Fibroblast of lung (primary cell): ENCODE measurements at places on chromosomes 2 and 18. TPM values are rescaled to one million over a fixed set of nuclear protein-coding genes. Genes with fewer than 3 reads are reported as not detected.

DNA sequence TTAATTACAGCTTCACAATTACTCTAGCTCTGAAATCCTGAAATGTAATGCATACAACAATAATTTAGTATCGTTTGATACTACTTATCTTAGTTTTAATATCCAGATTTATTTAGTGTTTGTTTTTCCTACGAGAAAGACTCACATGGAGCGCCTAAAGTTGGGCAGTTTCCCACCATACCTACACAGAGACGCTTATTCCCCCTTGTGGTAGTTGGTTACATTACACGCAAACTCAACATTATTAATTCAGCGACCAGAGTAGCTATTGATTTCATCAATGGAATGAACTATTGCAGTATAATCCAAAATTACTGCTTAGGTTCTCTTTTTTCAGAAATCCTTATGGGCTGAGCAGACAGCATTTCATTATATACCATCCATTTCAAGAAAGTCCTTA lies 164.0 kb upstream of the REG3G start:
- no peak overlapping the region for H3K27ac ChIP-seq
- H3K4me1 ChIP-seq = no peaks in the 10 kb centered on the region
- no peaks in the 10 kb centered on the region for H3K36me3 ChIP-seq
- DNase-seq = no peak
- no peaks in the 10 kb centered on the region for H3K27me3 ChIP-seq

KCNG2 gene
- total RNA-seq = 6.4 and 10.1 TPM in 2 replicates

GRCh38 chr2:239249776-239250175 lies 151.0 kb downstream of the HDAC4 start:
- no peaks in the 10 kb centered on the region for H3K36me3 ChIP-seq
- H3K4me3 ChIP-seq = peak overlapping the region; percentile 8
- H3K27ac ChIP-seq = peak overlapping the region; percentile 68
- H3K4me1 ChIP-seq = peaks cover 4% of the 10 kb centered on the region
- peak; percentile 89 for DNase-seq
- no peaks in the 10 kb centered on the region for H3K27me3 ChIP-seq

TDRD15 gene
- not detected in 2 replicates for total RNA-seq

GRCh38 chr2:120579916-120580685 lies 155.6 kb upstream of the GLI2 start:
- H3K27me3 ChIP-seq = peaks cover 23% of the 10 kb centered on the region
- DNase-seq = no peak
- H3K36me3 ChIP-seq = no peaks in the 10 kb centered on the region
- no peaks in the 10 kb centered on the region for H3K4me1 ChIP-seq

RESP18 gene
- total RNA-seq = not detected in 2 replicates

GRCh38 chr2:8996006-8996405 lies 7.5 kb downstream of the MBOAT2 start:
- H3K27me3 ChIP-seq = no peaks in the 10 kb centered on the region
- H3K4me3 ChIP-seq = no peak overlapping the region
- no peaks in the 10 kb centered on the region for H3K36me3 ChIP-seq

- no peak overlapping the region for H3K27ac ChIP-seq
- H3K36me3 ChIP-seq = no peaks in the 10 kb centered on the region
- no peak for DNase-seq
These were observed 53.5 kb downstream of the MGAT5 start for GRCh38 chr2:134307334-134307733.

DNA sequence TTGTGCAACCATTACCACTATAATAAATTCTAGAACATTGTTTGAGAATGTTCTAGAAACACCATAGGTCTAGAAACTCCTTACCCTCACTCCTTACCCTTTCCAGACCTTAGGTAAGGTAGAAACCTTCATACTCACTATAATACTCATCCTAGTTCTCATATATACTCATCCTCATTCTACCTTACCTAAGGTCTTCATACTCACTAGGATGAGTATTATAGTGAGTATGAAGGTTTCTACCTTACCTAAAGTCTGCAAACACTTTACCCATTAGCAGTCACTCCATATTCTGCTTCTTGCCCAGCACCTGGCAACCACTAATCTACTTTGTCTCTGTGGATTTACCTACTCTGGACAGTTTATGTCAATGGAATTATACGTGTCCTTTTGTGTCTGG lies 75.0 kb downstream of the TMEM185B start:
- no peak overlapping the region for H3K27ac ChIP-seq
- no peak overlapping the region for H3K4me3 ChIP-seq
- H3K36me3 ChIP-seq = no peaks in the 10 kb centered on the region
- H3K4me1 ChIP-seq = no peaks in the 10 kb centered on the region

GRCh38 chr2:127702395-127703009 lies 1.2 kb downstream of the SFT2D3 start:
- H3K27ac ChIP-seq = peak overlapping the region; percentile 72
- no peak for DNase-seq
- H3K36me3 ChIP-seq = no peaks in the 10 kb centered on the region

DNA sequence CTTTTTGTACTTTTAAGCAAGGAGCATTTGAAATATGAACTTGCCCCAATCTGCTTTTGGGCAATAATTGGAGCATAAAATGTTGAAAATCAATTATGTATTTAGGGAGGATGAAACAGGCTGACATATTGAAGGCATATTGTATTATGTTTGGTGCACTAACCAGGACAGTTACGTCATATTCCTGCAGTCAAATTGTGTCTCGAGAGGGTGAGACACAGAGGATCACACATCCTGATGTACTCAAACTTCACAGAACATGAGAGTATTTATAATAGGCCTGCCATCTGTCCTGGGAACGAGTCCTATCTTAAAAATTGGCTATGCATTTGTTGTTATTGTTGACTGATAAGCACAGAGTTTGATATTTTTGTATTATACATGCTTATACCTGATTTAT lies 44.7 kb downstream of the TANC1 start:
- no peaks in the 10 kb centered on the region for H3K27me3 ChIP-seq
- H3K4me3 ChIP-seq = no peak overlapping the region
- peaks cover 5% of the 10 kb centered on the region for H3K4me1 ChIP-seq
- no peaks in the 10 kb centered on the region for H3K36me3 ChIP-seq

DNA sequence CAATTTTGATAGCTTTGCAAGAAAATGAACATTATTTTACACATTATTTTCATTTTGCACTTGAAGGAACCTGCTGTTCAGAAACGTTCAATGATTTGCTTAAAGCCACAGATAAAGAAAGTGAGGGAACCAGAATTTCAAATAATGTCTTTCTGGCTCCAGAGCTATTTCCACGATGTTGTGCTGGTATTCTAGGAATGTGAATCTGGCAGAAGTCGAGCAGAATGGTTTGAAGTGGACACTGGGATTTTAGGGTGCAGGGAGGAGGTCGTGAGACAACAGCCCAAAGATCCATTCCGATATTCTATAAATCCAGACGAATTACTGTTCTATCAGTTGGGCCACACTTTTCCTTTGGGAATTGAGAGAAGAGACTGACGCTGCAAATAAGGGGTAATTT lies 2.2 kb downstream of the CCDC102B start:
- no peaks in the 10 kb centered on the region for H3K36me3 ChIP-seq
- no peak for DNase-seq
- H3K4me3 ChIP-seq = peak overlapping the region; percentile 67
- H3K4me1 ChIP-seq = peaks cover 22% of the 10 kb centered on the region
- no peaks in the 10 kb centered on the region for H3K27me3 ChIP-seq

GRCh38 chr2:75333646-75334045 lies 134.3 kb upstream of the TACR1 start:
- no peaks in the 10 kb centered on the region for H3K4me1 ChIP-seq
- peaks cover 3% of the 10 kb centered on the region for H3K27me3 ChIP-seq
- no peak for DNase-seq
- no peak overlapping the region for H3K4me3 ChIP-seq

- peaks cover 14% of the 10 kb centered on the region for H3K4me1 ChIP-seq
- peak overlapping the region; percentile 66 for H3K4me3 ChIP-seq
- H3K36me3 ChIP-seq = no peaks in the 10 kb centered on the region
- peak overlapping the region; percentile 78 for H3K27ac ChIP-seq
These were observed 1.4 kb upstream of the SH3RF3 start for GRCh38 chr2:109127556-109127955.

DNA sequence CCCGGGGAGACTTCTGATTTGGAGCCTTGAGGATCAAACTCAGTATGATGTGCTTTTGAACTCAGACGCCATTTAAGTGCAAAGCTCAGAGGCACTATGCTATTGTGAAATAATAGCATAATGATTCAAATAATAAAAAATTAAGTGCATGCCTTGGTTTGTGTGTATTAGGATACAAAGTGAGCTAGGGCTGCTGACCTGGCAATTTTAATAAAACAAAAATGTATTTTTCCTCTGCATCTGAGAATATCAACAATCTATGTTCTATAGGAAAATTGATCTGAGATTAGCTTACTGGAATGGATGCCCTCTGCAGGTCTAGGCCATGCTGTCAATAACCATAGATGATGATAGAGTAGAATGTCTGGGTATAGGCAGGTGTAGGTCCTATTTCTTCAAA lies 278.8 kb downstream of the DCDC2C start:
- H3K27me3 ChIP-seq = no peaks in the 10 kb centered on the region
- H3K4me3 ChIP-seq = no peak overlapping the region
- no peaks in the 10 kb centered on the region for H3K4me1 ChIP-seq
- H3K36me3 ChIP-seq = no peaks in the 10 kb centered on the region
- H3K27ac ChIP-seq = no peak overlapping the region

GRCh38 chr2:222159221-222159620 lies 139.6 kb downstream of the PAX3 start:
- no peaks in the 10 kb centered on the region for H3K4me1 ChIP-seq
- no peak overlapping the region for H3K4me3 ChIP-seq
- no peaks in the 10 kb centered on the region for H3K27me3 ChIP-seq
- H3K27ac ChIP-seq = no peak overlapping the region

DSEL gene
- 51.1 and 157 TPM in 2 replicates for total RNA-seq

DNA sequence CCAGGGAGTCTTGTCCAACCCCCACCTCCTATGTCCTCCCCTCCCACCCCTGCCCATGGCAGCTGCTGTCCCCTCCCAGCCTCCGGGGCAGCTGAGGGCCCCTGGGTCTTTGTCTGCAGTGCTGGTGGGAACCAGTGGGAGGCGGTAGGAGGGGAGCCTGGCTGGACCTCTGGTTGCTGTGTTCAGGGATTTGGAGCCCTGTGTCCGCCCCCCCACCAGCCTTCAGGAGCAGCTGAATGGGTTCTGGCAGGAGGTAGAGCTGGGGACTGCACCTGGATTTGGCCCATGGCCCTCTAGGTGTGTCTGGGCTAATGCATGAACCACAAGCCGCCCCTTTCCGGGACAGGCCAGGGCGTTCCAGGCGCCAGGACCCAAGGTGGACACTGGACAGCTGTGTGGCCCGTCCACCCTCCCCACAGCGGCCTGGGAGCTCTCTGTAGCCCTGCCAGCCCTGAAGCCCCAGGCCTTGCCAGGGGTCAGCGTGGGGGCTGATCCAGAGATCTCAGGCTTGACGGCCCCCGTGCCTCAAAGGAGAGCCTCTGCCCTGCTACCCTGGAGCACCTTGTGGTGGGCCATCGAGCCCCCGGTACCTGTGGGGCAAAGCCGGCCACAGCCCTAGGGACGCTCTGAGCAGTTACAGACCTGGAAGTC lies 25.4 kb downstream of the GPC1 start:
- no peak overlapping the region for H3K4me3 ChIP-seq
- no peak for DNase-seq
- H3K27ac ChIP-seq = no peak overlapping the region
- H3K4me1 ChIP-seq = no peaks in the 10 kb centered on the region
- H3K36me3 ChIP-seq = peaks cover 39% of the 10 kb centered on the region

GRCh38 chr2:182606728-182607681 lies 109.1 kb upstream of the DNAJC10 start:
- no peaks in the 10 kb centered on the region for H3K27me3 ChIP-seq
- H3K36me3 ChIP-seq = no peaks in the 10 kb centered on the region
- no peaks in the 10 kb centered on the region for H3K4me1 ChIP-seq
